SJSA1 (cell line): ENCODE measurements at places on chromosomes 13 and 19. TPM values are rescaled to one million over a fixed set of nuclear protein-coding genes. Genes with fewer than 3 reads are reported as not detected.

DNA sequence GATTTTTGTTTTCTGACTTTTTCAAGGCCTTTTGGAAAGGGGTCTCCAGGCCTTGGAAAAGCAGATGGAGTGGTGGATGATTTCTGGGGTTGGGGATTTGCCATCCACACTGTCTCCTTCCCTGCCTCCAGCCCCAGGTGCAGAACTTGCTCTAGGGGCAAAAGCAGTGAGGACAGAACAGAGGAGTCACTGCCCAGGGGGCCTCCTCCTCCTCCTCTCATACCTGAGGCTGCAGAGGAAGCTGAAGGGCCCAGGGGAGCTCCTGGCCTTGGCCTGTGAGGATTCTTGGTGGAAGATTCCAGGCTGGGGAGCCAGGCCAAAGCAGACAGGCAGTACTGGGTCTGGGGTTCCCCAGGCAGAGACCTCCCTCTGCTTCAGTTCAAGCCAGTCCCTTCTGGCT, 52.3 kb upstream of the URI1 start:
- H3K4me1 ChIP-seq, result no peaks in the 10 kb centered on the region
- no peak overlapping the region for H3K4me3 ChIP-seq
- H3K27ac ChIP-seq, result no peak overlapping the region
- H3K27me3 ChIP-seq, result no peaks in the 10 kb centered on the region
- DNase-seq, result no peak

GRCh38 chr19:49895566-49896297, 955 bp downstream of the IL4I1 start:
- DNase-seq, result no peak
- no peak overlapping the region for H3K27ac ChIP-seq
- H3K27me3 ChIP-seq, result no peaks in the 10 kb centered on the region
- H3K36me3 ChIP-seq, result no peaks in the 10 kb centered on the region

DNA sequence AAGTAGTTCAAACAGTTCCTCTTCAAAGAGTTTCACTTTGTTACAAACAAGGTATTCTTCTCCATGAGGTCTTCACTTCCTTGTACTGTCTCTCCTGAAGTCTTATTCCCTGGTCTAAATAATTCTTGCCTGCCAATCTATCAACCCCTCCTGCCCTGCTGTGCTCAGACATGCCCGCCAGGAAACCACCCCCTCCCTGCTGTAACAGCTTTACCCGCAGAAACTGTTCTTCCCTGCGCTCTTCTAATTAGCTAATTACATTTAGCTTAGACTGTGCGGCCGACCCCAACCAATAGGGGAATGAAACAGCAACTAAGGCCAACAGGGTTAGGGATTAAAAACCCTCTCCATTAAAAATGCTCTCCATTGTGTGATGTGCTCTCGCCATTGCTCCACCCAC, 46.7 kb downstream of the ZNF846 start:
- DNase-seq, result no peak
- H3K27me3 ChIP-seq, result no peaks in the 10 kb centered on the region

DNA sequence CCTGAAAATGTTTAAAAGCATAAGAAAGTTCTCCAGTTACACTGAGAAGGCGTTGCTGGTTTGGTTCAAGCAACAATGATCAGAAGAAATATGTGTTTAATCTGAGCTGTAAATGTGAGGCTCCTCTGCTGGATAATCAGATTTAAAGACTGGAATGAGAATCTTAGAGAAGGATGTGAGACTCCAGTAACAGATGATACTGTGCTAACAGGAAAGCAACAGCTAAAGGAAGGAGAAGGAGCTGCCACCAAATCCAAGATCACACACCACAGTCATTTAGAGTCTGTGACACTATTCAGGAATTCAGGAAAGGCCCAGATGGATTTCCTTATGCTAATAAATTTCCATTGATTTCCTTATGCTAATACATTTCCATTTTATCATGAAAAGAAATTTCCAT, 16.9 kb downstream of the DCLK1 start:
- DNase-seq, result no peak
- H3K4me3 ChIP-seq, result no peak overlapping the region
- no peaks in the 10 kb centered on the region for H3K4me1 ChIP-seq
- H3K27me3 ChIP-seq, result no peaks in the 10 kb centered on the region

- peak overlapping the region; percentile 62 for H3K27ac ChIP-seq
- DNase-seq, result no peak
- H3K4me1 ChIP-seq, result peaks cover 25% of the 10 kb centered on the region
- H3K4me3 ChIP-seq, result no peak overlapping the region
These were observed 63.1 kb downstream of the COG3 start for GRCh38 chr13:45527699-45528462.

DNA sequence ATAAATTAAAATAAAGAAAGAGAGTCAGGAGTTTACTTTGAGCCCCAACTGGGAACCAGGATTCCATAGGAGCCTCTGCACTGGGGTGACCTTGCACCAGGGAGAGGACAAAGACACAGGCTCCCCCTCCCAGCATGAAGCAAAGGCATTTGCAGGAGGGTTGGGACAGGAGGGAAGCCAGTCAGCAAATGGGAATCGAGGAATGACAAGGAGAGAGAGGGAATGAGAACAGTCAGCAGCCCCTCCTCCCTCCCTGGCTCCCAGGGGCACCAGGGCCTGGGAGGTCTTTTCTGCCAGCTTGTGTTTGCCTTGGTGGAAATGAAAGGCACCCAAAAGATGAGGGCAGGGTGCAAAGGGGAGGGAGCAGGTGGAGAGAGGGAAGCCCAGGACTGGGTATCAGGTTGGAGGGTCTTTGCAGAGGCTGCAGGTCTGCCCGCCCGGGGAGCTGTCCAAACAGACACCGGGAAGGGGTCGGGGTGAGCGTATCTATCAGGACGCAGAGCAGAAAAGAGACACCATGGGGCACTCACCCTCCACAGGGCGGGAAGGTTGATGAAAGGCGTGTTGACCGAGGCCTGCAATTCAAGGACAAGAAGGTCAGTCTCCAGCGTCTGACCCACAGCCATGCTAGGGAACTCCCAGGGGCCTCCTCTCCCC, 3.8 kb downstream of the SBSN start:
- no peak for DNase-seq
- H3K4me1 ChIP-seq, result peaks cover 2% of the 10 kb centered on the region
- H3K27me3 ChIP-seq, result peaks cover 18% of the 10 kb centered on the region; the same call in 1 of the 2 replicates
- no peak overlapping the region for H3K27ac ChIP-seq
- H3K36me3 ChIP-seq, result no peaks in the 10 kb centered on the region

DNA sequence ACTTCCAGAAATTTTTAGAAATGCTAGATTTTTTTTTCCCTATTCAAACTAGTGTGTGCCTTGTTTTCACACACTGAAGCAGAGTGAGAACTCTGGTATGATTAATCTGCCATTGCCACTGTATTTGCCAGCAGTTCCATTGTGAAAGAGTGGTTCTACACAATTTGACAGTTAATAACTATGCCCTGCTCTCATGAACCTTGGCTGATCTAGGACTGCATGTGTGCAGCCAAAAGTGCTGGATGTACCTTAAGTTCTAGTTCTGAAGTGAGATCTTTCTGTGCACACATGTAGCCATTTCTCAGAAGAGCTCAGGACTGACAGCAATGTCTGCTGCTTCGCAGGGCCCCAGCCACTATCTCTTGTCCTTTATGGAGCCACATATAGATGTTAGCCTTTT, 328.2 kb upstream of the SPRY2 start:
- no peaks in the 10 kb centered on the region for H3K4me1 ChIP-seq
- no peak overlapping the region for H3K4me3 ChIP-seq
- H3K27me3 ChIP-seq, result no peaks in the 10 kb centered on the region
- no peak for DNase-seq
- no peaks in the 10 kb centered on the region for H3K36me3 ChIP-seq
- H3K27ac ChIP-seq, result no peak overlapping the region

- H3K27me3 ChIP-seq, result no peaks in the 10 kb centered on the region
- H3K4me3 ChIP-seq, result no peak overlapping the region
- peaks cover 19% of the 10 kb centered on the region for H3K4me1 ChIP-seq
- H3K27ac ChIP-seq, result no peak overlapping the region
These were observed 2.7 kb downstream of the SYDE1 start for GRCh38 chr19:15109768-15110417.

Gene AKAP11
- total RNA-seq, result 13.9 and 16.5 TPM in 2 replicates

Gene SHD
- total RNA-seq, result not detected in 2 replicates

Gene CRB3
- total RNA-seq, result not detected in 2 replicates
